SJSA1 (cell line): ENCODE measurements at places on chromosomes 6 and 20. TPM values are rescaled to one million over a fixed set of nuclear protein-coding genes. Genes with fewer than 3 reads are reported as not detected.

POU5F1 gene
- not detected in 2 replicates for total RNA-seq

MEP1A gene
- 0.08 and 1.0 TPM in 2 replicates for total RNA-seq

MRAP2 gene
- not detected in 2 replicates for total RNA-seq

COL11A2 gene
- 0.32 TPM in 1 of 2 replicates, not detected in the other for total RNA-seq

- DNase-seq = no peak
Measured at GRCh38 chr6:144215402-144215931, 65.2 kb downstream of the STX11 start.

- no peak for DNase-seq
Measured at GRCh38 chr6:41043151-41043550, 884 bp downstream of the TSPO2 start.

DNA sequence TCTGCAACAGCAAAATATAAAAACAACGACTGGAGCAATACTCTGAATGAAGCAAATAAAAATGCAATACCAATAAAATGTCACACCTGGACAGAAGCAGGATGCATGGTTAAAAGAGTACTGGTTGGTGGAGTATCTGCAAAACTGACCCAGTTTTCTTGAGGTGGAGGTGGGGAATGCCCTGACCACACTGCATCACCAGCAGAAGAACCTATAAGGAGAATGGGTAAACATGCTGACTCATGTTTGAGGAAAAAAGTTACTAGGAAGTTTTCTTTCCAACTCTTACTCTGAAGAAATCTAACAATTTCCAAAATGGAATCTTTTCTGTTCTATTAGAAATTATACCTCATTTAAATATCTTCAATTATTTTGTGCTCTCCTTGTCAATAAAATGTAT is 43.6 kb downstream of the REPS1 start:
- DNase-seq = no peak
